Stimulated activated CD8-positive, alpha-beta memory T cell treated with anti-CD3 and anti-CD28 coated beads, Interleukin-4, amount 100 ng/mL, for 48 hours (primary cell): ENCODE measurements at places on chromosomes 7 and 10.

DNA sequence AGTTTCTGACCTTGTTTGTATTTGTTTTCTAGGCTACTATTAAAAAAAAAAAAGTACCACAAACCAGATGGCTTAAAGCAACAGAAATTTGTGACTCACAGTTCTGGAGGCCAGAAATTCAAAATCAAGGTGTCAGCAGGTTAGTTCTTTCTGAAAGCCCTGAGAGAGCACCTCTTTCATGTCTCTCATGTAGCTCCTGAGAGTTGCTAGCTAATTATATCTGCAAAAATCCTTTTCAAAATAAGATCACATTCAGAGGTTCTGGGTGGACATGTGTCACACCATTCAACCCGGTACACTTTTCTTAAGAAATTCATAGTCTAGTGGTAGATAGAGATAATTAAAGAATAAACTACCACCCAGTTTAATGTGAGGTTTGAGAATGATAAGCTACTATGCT is 888.6 kb downstream of the GRID1 start:
- no peak for DNase-seq

DNA sequence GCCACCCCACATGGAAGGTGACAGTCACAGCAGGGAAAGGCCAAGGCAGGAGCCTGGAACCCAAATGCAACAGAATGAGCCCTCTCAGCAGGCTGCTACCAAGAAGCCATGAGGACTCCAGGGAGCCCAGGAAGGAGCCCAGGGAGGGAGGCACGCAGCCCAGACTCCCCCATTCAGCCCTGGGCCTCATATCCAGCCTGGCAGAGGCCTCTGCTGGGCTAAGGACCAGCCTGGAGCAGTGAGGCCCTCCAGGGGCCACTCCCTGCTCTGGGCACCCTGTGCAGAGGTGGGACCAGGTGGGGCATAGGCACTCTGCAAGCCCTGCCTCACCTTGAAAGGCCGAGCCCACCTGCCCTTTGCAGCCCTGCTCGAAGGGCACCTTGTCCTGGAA is 25.8 kb upstream of the ZNF488 start:
- no peak for DNase-seq

GRCh38 chr10:79393221-79393923 is 46.1 kb downstream of the PPIF start:
- no peak for DNase-seq

- DNase-seq, result no peak
Measured at GRCh38 chr7:1252540-1253090, 19.9 kb downstream of the UNCX start.

DNA sequence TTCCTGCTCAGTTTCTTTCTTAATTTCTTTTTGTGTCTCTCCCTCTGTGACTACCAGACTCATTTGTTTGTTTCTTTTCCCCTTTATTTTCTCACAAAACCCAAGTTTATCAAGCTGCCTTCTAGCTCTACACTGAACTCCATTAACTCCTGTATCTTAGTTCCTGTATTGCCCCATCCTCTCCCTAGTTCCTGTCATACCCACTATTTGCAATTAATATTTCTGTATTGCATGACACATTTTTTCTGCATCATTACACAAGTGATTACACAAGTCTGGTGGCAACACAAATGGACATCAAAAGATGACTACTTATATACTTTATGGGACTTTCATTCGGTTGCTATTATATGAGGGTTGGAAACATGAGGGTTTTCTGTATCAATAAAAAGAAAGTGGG is 26.9 kb upstream of the OR9A4 start:
- DNase-seq, result no peak

- no peak for DNase-seq
Measured at GRCh38 chr7:106736508-106737201, 75.7 kb upstream of the CCDC71L start.

DNA sequence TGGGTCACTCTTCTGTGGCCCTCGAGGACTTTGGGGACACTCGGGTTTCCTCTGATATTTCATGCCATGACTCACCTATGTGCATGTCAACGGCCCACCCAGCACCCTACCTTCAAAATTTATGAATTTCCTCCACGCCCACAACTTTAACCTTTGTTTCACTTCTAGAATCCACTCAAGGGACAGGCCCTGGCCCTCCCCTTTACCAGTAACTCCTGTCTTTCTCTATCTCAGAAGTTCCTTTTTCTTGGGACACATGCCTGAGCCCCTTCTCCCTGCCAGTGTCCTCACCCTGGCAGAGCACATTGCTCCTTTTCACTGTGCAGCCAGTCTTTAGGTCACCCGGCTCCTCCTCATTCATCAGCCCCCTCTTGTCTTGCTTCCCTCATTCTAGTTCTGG is 282.5 kb upstream of the KLF6 start:
- DNase-seq, result peak; percentile 39

GRCh38 chr10:56222237-56222636 is 138.8 kb downstream of the ZWINT start:
- no peak for DNase-seq

- no peak for DNase-seq
Measured at GRCh38 chr10:105259201-105259600, 618.1 kb downstream of the SORCS3 start.

DNA sequence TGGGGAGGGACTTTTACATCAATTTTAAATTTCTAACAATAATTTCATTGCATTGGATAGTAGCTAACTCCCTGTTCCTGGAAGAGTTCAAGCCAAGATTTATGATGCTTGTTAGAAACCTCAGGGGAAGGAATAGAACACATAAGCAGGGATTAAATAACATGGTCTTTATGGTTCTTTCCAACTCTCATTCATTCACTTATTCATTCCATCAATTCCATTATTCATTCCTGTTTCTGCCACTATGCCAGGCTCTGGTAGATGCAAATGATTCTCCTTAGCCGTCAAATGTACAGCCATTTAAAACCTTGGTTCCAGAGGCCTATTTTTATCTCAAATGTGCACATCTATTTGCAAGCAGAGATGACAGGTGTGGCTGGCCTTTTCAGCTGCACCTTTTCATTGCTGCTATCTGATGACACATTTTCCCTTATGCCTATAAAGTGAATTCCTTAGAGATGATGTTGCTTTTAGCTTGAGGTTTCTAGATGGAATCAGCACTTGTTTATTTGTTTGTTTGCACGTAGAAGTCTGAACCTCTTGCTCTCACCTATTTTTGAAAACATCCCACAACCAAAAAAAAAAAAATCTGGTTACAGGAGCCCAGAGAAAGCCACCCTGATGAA is 205.7 kb upstream of the IGFBP3 start:
- DNase-seq, result no peak

DNA sequence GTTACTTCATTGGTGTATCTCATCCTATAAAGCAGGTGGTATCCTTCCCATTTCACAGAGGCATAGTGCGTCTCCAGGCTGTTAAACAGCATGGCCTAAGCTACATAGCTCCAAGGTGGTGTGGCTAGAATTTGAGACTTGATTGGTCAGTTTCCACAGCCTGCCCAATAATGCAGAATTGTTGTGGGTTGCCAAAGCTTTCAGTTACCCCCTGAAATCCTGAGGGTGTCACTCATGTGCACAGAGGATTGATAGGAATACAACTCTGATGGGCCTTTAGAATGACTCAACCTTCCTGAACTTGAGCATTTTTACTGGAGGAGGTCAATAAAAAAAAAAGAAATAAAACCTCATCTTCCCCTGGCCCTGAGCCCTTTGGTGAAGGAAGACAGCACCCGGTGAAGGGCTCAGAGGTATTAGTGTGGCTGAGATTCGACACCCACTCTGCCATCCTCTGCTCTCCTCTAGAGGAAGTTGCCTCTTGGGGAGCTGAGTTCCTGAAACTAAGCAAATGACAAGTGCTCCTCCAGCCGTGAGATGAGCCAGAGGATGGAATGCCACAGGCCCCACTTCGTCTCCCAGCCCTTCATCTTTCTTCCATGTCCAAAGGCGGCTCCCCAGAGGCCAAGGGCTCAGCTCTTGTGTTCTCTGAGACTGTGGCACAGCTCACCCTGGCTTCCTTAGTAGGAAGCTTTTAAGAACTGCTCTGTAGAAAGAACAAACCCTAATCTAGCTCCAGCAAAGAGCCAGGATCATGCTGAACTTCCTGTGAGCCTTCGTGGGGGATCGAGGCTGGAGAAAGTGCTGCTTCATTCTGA is 1.0 kb downstream of the ACSL5 start:
- no peak for DNase-seq

- DNase-seq, result no peak
Measured at GRCh38 chr7:38628630-38629385, 2.4 kb downstream of the AMPH start.

GRCh38 chr10:12252882-12253546 is 57.0 kb downstream of the CDC123 start:
- DNase-seq, result no peak

DNA sequence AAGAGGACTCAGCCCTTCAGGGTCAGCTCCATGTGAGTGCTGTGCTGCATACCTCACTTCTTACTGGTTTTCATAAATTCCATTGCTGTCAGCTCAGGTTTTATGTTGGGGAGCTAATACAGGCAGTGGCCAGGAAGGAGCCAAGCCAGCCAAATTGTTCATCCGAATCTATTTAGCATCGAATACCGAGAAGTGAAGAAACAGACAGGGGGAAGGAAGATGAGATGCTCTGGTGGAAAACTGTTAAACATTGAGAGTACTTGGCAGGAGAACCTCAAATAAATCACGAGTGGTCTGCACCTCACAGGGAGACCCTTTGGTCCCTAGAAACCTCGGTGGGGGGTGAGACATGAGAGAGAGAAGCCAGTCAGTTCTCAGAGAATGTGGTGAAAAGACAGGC is 196.0 kb upstream of the TMEM72 start:
- no peak for DNase-seq

- no peak for DNase-seq
Measured at GRCh38 chr10:113111900-113112853, 162.1 kb downstream of the TCF7L2 start.

- DNase-seq, result no peak
Measured at GRCh38 chr7:125173571-125173970, 243.9 kb upstream of the POT1 start.

DNA sequence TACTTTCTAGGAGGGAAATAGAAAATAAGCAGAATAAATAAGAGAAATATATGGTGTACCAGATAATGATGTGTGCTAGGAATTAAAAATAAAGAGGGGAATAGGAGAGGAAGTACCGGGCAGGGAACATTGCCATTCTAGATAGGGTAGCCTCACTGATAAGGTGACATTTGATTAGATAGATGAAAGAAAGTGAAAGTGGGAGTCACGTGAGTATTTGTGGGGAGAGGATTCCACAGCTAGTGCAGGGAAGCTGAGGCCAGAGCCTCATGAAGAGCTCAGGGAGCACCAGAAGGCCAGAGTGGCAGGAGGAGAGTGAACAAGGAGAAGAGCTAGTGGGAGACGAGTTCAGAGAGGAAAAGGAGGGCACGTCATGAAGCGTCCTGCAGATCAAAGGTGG is 49.1 kb downstream of the CDHR3 start:
- DNase-seq, result no peak

DNA sequence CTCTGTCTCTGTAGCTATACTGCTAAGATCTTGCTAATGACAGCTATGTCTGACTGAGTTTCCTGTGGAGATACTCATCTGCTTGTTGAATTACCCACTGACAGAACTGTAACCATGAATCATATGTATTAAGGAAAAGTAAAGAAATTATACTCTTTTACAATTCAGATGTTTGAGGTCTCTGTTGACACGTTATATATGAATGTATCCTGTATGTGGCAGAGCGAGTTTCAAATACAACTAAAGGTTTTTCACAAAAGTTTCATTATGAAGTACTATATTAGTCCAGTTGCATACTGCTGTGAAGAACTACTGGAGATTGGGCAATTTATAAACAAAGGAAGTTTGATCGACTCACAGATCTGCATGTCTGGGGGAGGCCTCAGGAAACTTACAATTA is 232.5 kb downstream of the CDK14 start:
- no peak for DNase-seq

GRCh38 chr7:2779051-2779450 is 65.1 kb downstream of the GNA12 start:
- DNase-seq, result no peak
